ENCODE measurements at places on chromosomes 7 and 10.

- DNase-seq = no peak
These were observed 1.5 kb downstream of the ABCB4 start for GRCh38 chr7:87473986-87474385.

DNA sequence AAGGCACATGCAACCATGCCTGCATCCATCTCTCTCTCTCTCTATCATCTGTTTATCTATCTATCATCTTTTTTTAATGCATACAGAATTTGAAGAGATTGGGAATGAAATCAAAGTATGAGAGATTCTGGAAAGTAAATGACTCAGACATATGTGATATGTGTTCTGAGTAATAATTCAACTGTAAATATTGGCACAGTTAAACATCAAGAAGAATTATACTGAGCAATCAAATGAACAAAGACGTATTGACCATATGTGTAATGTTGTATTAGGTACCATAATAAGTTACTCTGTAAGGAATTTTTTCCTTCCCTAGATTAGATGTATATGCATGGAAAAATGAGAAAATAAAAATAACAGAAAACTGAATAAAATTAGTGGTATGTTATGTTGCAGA is 108.3 kb downstream of the SUGCT start:
- no peak for DNase-seq

DNA sequence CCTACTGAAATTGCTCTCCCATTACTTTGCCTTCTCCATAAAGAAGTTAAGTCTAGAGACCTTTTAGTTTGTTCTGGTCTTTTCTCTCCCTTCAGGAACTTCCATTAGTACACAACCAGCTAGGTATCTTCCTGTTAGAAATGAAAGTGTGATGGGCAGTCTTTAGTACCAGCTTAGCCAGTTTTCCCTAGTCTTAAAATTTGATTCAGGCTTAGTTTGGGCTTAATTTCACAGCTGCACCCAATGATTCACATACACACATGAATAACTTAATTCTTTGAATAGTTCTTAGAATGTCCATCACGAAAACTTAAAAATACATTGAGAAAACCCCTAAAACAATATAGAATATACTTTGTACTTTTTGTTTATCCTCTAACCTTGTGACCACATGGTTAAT is 2.4 kb upstream of the PPP1R9A start:
- DNase-seq = no peak

GRCh38 chr10:103564776-103565520 is 71.4 kb downstream of the NEURL1 start:
- no peak for DNase-seq

GRCh38 chr7:51785876-51786275 is 469.3 kb upstream of the COBL start:
- DNase-seq = no peak

DNA sequence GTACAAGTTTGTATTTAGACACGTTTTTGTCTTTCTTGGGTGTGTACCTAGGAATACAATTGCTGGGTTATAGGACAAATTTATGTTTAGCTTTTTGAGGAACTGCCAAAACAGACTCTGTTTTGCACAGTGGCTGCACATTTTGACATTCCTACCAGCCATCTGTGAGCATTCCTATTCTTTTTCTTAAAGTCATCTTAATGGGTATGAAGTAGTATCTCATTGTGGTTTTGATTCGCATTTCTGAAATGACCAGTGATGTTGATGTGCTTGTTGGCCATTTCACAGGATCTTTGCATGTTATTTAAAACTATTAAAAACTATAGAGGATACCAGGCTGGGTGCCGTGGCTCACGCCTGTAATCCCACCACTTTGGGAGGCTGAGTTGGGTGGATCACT is 32.6 kb upstream of the IL15RA start:
- no peak for DNase-seq

Data from GOT3 (cell line).